NT2/D1 (cell line): ENCODE measurements at places on chromosomes 12 and 14.

DNA sequence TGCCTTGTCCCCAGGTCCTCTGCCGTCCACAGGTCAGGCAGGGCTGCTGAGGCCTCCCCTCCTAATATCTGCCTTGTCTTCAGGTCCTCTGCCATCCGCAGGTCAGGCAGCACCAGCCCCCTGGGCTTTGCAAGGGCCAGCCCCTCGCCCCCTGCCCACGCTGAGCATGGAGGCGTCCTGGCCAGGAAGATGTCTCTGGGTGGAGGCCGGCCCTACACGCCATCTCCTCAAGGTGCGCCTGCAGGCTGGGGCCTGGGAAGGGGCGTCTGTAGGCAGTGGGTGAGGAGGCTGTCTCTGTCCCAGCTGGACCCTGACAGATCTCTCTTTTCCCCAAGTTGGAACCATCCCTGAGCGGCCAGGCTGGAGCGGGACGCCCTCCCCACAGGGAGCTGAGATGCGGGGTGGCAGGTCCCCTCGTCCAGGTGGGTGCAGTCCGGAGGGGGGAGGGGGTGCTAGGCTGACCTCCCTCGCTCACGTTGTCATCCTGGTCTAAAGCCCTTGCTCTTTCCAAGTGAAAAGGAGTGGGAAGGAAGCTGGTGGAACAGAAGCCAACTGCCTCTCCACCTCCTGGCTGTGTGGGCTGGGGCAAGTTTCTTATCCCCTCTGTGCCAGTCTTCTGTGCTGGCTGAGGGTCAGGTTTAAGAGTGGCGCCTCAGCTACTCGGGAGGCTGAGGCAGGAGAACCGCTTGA is 13.9 kb upstream of the PUS1 start:
- no peak for DNase-seq

DNA sequence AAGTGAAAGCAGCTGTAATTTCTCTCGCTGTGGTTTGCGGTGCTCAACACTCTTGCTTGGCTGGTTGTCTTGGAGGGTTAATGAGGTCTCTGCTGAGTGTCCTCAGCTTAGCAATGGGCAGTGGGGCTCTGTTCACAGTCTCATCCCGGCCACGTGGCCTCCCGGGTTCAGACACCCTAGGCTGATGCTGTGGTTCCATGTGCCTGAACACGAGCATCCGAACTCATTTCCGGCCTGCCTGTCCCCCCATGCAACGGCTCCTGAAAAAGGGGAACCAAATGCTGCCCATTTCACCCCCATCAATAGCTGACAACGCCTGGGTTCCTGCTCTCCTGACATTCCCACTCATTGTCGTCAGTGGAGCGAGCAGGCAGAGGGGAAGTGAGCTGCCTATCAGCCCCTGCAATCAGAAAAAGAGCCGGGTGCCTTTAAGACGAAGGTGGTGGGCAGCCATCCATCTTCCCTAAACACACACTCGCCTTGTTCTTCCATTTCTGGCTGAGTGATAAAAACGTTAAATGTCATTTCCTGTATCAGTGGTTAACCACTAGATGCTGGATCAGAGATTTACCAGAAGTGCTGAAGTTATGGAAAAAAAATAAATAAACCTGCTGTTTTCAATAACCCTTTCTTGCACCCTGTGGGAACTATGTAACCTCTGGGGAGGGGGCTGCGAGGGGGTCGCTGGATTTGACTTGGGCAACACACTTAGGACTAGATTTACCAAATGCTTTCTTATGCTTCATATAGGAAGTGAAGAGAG is 60.3 kb upstream of the BCL2L14 start:
- DNase-seq = no peak

GRCh38 chr14:85468816-85469215 is 61.1 kb upstream of the FLRT2 start:
- DNase-seq = no peak

DNA sequence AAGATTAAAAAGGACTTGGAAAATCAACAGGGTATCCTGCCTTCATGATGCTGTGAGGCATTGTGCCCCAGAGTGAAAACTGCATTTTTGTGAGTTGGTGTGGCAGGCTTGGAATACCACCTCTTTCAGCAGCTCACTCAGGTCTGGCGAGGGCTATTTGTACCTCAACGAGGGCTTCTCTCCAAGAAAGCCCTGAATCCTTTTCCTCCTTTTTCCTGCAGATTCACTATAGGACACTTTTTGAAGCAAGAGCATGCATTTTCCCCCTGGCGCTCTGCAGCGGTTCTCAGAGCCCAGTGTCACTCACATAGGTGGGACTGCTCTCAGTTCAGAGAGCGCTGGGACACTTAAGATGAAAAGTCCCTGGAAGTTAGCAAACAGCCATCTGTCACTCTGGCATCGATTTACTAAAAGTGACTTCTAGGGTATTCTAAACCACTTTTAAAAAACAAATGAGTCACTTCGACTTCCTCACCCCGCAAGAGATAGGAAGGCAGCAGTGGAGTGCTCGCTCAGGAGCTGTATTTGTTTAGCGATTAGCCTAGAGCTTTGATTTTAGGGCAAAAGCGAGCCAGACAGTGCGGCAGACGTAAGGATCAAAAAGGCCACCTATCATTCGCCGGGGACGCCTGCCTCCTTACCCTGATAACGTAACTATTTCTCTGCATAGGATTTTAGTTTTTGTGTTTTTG is 782 bp upstream of the LGR5 start:
- DNase-seq = peak; percentile 6

- DNase-seq = no peak
Observed at GRCh38 chr14:31263485-31264133, 56.0 kb upstream of the HECTD1 start.

DNA sequence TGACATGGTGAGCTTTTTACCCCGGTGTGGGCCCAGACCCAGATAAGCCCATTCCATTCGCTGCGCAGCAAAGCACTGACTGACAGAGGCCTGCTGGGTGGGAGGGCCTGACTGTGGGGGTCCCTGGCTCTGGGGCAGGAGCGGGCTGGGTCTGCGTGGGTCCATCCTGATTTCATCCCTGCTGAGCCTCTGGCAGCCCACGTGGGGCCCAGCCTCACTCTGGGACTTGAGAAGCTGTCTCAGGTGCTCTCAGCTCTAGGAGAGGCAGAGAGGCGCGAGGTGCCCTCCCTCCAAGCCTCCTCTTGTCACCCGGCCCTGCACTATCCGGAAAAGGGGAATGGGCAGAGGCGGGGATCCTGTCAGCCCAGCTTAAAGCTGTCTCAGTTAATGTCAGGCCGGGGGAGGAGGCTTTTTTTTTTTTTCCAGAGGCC is 927 bp downstream of the ABCB9 start:
- no peak for DNase-seq

DNA sequence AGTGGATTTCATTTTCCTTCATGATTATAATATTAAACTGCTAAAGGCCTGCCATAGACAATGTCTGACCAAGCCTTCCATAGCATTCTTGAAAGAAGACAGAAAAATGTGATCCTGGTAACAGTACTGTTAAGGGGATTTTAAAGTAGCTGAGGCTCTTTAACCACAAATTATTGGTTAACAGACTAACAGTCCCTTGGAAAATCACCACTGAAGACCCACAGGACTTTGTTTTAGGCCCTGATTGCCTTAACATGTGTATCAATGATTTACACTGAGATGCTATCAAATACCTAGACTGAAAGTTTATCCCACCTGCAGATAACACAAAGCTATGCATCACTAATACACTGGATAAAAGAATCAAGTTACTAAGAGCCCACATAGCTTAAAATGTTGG is 6.0 kb downstream of the KRT79 start:
- no peak for DNase-seq

GRCh38 chr14:99966037-99966835 is 99.0 kb upstream of the EVL start:
- no peak for DNase-seq

- no peak for DNase-seq
Observed at GRCh38 chr12:26277506-26278246, 82.3 kb downstream of the SSPN start.

DNA sequence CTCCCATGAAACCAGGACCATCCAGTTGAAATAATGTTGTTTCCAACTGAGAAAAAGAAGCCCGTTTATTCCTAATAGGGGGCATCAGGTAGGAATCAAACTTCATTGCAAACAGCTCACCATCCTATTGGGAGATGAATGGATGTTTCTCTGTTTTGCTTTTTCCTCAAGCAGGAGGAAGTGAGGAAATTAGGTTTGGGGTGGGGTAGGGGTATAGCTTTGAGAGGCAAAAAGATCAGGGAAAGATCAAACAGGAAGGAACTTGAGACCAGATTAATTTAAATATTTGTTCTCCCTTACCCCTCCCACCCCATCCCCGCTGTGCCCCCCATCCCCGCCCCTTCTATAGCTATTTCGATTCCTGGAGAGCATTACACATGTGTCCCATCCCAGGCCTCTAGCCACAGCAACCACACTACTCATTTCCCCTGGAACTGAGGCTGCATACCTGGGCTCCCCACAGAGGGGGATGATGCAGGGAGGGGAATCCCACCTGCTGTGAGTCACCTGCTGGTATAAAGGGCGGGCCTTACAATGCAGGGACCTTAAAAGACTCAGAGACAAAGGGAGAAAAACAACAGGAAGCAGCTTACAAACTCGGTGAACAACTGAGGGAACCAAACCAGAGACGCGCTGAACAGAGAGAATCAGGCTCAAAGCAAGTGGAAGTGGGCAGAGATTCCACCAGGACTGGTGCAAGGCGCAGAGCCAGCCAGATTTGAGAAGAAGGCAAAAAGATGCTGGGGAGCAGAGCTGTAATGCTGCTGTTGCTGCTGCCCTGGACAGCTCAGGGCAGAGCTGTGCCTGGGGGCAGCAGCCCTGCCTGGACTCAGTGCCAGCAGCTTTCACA is at the start of gene IL23A:
TSS of gene IL23A (plus strand) at position 577 of the 850 bp plus-strand sequence. CDS start at position 738, 161 bp downstream.
- DNase-seq = no peak

DNA sequence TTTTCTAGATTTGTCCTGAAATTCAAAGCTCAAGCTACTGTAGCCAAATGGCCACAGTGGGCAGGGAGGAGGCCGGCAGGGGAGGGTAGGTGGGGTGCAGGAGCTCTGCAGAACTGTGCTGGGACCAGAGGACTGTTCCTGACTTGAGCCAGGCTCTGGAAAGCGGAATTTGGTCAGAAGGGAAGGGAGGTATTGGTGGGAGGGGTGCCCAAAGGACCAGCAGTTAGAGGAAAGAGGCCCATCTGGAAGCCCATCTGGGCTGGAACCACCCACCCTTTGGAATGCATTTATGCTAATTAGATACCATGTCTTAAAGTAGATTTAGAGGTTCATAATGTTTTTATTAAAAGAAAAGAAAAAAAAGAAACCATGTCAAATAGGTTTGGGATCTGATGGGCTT is 24.5 kb upstream of the JPH4 start:
- no peak for DNase-seq

- DNase-seq = no peak
Observed at GRCh38 chr12:32148372-32148771, 41.7 kb downstream of the BICD1 start.

- no peak for DNase-seq
Observed at GRCh38 chr12:57613427-57614109, 2.3 kb downstream of the ARHGEF25 start.

DNA sequence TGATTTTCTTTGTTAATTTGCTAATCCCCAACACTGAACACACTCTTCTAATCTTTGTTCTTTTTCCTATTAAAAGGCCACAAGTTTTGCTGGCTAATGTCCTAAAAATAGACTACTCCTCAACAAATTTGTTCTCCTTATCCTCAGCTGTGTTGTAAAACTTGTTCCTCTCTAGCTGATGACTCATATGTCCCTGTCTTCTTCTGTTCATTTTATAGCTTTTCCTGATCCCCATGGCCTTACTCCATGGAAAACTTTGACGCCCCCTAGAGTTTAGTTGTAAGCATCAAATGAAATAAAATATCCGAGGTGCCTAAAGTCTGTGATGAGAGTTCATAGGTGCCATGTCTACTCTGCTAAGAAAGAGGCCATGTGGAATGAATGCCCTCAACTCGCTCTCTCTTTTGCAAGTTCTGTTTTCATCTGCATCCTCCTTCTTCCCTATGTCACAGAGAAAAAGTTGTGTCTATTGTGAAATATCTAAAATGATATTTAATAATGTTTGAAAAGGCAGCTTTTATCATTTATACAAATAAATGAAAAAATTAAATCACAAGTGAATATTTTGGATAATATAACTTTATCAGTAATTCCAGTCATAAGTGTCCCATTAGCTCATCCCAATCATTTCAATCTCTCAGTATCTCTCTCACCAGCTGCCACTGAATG is 237.9 kb downstream of the IPO8 start:
- peak; percentile 61 for DNase-seq

DNA sequence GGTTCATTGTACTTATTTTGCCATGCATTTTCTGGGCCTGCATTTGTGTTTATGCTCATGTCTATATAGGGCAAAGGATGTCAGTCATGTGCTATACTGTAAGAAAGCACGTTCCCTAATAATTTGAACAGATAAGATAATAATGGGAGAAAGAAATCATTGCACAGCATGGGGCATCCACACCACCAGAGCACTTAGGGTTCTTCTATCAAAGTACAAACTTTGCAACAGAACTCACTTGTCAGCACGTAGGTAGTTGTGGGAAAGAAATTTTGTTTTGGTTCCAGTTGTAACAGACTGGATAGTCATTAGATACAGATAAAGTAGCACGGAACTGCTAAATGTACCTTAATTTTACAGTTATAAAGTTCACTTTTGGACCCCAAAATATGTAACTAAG is 10.1 kb downstream of the PPP1CC start:
- DNase-seq = no peak
